Right renal cortex interstitium (tissue), 3 donors: ENCODE measurements at places on chromosomes 1 and 21.

DNA sequence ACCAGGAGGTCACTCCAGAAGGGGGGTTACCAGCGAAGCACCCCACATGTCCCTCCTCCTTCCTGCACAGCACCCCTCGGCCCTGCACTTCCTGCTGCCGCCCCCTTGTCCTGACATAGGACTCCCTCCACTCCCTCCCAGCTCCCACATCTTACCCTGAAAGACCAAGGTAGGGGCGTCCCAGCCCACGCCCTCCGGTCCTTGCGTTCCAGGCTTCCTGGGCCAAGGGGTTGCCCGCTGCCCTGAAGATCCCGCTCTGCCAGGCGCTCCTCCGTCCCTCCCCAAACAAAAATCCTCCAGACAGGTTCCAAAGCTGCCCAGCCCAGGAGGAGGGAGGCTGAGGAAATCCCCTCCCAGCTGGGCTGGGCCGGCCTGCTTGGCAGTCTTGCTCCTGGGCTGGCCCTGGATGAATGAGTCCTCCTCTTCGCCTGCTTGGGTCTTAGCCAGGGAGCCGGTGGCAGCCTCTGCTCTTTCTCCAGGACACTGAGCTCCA lies at the start of gene RHBDL2:
TSS of gene RHBDL2 (minus strand) at position 304 of the 493 bp plus-strand sequence. CDS start 22,618 bp downstream, outside the sequence.
- DNase-seq, result no peak

DNA sequence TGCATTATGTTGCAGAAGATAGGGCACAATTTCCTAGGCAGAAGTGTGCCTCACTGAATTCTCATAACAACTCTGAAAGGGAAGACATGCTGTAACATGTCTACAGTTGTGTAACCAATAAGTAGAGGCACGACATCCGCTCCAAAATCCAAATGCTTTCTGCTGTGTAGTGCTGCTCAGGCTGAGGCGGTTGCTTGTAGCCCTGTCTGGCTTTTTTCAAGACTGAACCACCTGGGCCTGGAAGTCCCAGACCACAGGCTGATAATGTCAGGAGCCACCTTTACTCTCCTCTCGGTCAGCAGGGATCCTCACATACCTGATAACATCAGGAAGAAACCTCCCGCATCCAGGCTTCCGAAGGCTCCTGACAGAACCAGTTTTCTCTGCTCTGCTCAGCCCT lies 10.9 kb downstream of the AKNAD1 start:
- DNase-seq, result no peak

GRCh38 chr1:41804176-41804575 lies 114.5 kb downstream of the HIVEP3 start:
- DNase-seq, result no peak

GRCh38 chr1:59480188-59480888 lies 183.4 kb downstream of the FGGY start:
- no peak for DNase-seq

DNA sequence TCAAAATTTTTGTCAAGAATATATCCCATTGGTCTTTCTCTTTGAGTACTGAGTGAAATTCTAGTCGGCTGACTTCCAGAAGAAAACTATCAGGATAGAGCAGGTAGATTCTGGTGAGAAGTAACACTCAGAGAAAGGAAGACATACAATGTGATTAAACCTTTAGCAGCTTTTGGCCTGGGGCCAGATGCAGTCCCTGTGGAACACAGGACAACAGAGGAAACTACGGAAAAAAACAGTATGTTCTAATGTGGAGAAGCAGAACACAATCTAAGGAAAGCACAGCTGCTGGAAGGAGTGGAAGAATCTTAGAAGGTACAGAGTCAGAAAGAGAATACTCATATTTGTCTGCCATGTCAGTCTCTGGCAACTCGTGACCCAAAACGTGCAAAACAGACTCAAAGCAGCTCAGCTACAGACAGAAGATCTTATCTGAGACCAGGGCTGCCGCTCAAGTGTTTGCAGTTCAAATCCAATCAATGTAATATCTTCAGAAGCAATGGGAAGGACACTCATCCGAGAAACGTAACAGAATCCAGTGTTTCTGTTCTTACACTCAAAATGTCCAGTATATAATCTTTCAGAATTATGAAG lies 283.8 kb downstream of the MRPL39 start:
- DNase-seq, result no peak

DNA sequence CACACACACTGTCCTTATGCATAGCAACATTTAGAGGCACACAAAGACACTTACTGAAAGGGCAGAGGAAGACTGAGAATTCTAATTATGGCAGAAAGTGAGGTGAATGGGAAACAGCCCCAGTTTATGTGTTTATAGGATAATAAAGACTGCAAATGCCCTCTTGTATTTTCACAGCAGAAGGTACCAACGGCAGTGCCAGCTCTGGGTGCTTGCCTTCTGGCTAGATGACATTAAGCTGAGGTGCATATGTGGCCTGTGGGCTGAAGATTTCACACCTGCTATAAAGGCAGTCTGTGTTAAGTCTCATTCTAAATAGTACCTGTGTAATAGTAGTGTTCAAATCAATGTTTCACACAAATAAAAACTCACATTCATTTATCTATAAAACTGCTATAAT lies 347.2 kb upstream of the ZRANB2 start:
- no peak for DNase-seq

- DNase-seq, result no peak
These were observed 28.8 kb downstream of the PIK3C2B start for GRCh38 chr1:204465546-204466415.

DNA sequence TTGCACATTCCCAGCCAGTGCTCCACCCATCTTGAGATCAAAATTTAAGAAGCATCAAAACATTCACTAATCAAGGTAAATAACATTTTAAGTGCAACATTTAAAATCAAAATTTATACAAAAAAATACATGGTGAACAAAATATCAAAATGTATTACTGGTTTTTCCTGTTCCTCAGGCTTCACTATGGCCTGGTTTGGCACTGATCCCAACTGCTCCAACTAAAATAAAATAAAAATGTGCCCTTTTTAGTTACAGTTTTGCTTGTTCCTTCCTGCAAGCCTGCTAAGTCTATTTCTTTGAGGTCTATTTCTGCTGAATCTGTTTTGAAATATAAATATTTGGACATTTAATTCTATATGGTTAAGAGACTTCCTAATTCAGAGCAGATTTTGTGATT lies 54.9 kb downstream of the ADAMTS1 start:
- no peak for DNase-seq

DNA sequence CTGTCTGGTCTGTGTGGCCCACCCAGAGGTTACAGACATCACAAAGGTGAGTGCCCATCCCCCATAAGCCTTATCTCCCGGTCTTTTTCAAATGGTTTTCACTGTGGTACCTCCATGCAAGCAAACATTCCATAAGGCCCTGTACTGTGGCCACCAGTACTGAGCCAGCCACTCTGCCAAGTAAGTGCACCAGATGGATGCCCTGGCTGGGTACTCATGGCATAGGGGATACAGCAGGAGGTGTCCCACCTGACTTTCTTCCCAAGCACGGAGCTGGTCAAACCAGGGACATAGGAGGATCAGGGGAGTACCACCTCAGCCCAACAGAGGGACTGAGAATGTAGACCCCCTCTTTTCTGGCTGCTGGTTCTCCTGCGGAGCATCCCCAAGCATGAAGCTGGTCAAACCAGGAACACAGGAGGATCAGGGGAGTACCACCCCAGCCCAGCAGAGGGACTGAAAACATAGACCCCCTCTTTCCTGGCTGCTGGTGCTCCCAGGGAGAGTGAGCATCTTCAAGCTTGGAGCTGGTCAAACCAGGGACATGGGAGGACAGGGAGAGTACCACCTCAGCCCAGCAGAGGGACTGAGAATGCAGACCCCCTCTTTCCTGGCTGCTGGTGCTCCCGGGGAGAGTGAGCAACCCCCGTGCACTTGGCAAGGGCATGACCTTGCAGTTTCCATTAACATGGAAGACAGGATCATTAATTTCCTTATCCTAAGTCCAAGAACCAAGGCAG lies 81.8 kb upstream of the KLHDC7A start:
- no peak for DNase-seq

DNA sequence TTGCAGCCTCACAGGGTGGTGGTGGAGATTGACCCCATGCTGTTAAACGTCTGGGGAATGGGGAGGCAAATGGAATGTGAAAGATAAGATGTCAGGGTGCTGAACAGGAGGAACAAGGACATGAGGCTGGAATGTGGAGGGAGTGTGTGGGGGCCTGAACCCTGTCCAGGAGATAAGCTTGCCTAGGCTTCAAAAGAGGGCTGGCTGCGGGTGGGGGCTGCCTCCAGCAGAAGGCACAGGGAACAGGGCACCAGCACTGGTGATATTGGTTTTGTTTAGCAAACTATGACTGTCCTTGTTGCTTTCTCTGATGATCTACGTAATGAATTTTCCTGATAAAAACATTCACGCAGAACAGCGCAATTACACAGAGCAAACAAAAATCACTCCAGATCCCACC lies 52.4 kb upstream of the LRP8 start:
- DNase-seq, result no peak

- no peak for DNase-seq
These were observed 81.0 kb upstream of the AKT3 start for GRCh38 chr1:243930822-243931671.

- no peak for DNase-seq
These were observed 130.8 kb downstream of the PRDM2 start for GRCh38 chr1:13830616-13831280.

- DNase-seq, result no peak
These were observed 579.6 kb downstream of the USP25 start for GRCh38 chr21:16309250-16309971.

DNA sequence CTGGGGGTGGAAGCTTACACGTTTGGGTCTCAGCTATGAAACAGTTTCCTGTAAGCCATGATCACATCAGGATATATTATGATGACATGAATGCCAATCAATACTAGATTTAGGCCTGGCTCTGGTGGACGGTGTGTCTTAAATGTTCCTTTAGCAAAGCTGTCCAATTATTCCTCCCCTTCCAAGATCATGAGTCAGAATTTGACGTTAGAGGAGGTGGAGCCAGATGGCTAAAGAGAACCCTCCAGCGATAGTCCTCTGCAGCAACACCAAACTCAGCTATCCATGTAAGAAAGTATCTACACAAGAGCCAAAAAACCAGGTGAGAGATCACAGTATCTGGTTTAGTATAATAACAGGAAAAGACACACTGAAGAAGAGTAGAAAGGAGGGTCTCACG lies 47.8 kb downstream of the PACC1 start:
- no peak for DNase-seq

DNA sequence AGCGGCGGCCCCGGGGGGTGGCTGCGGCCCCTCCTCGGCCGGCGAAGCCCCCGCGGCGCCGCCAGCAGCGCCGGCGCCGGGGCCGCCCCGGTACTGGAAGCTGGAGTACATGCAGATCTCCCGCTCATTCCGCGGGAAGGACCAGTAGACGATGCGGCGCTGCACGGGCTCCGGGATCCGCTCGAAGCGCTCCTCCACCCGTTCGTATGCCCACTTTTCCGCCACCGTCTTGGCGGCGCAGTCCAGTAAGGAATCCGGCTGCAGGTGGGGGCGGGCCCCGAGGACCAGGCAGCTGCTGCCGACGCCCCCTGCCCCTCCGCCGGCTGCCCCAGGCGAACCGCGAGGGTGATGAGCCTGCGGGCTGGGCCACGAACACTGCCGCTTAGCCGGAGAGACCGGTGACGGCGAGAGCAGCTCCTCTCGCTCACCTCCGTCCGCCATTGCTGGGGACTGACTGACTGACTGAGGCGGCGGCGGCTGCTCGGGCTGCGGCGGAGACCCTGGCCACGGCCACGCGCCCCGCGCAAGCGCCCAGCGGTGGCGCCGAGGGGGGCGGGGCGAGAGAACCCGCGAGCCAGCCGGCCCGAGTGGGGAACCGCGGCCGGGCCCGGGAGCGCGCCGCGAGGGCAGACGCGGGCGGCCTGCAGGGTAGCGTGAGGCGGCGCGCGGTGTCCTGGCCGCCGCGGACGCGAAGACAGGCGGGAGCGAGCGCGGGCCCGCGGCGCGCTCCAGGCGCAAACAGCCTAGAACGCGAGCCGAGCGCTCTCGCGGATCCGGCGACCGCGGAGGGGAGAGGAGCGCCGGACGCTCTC lies at the start of gene ZSWIM5:
TSS of gene ZSWIM5 (minus strand) at position 696 of the 812 bp plus-strand sequence. CDS start at position 441, 255 bp downstream.
- DNase-seq, result no peak

DNA sequence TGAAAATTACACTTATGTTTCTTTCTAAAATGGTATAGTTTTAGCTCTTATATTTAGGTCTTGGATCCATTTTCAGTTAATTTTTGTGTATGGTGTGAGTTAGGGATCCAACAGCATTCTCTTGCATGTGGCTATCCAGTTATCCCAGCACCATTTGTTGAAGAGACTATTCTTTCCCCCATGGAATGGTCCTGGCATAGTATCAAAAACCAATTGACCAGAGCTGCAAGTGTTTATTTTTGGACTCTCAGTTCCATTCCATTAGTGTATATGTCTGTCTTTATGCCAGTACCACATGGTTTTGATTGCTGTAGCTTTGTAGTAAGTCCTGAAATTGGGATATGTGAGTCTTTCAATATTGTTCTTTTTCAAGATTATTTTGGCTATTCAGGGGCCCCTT lies 14.3 kb downstream of the TTLL10 start:
- DNase-seq, result no peak

DNA sequence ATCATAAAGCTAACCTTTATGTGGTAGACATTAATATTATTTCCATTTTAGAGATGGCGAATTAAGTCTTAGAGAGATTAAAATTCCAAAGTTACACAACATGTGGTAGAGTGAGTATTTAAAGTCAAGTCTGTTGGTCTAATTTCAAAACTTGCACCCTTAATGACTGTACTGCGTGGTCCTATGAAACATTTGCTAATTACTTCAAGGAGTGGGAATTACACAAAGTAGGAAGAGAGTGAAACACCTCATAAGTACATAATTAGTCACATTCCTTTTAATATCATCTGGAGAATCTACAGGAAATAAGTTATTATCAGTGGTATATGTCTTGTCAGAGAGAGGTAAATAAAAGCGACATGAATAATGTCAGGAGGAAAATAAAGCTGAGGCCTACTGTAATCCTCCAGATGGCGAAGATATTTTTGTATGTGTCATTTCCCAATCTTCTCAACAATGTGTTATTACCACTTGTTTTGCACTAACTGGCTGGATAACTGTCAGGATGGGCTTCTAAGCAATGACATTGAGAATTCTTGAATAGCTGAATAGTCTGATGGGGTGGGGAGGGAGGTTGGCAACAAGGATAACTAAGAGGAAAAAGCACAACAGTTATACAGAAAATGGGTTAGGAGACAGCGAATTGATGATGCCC lies 95.5 kb downstream of the TNFSF18 start:
- DNase-seq, result no peak
